NCI-H1694 (cell line): ENCODE measurements at places on chromosomes 7 and 10.

DNA sequence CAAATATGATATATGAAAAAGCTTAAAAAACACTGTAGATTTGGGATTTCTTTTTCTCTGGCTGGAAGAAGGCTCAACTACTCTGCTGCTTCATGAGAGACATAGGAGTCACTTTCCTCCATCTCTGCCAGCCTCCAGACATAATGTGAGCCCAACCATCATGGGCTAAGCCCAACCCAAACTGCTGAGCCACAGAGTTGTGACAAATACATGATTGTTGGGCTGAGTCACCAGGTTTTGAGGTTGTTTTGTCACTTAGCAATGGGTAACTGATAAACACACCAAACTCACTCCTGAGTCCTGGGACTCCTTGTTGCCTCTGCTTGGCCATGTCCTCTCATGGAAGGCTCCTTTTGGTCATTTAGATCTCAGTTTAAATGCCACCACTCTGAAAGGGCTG, 381.8 kb upstream of the FZD8 start:
- DNase-seq: no peak

GRCh38 chr7:98051118-98051744, 55.4 kb upstream of the LMTK2 start:
- DNase-seq: no peak

GRCh38 chr7:136533732-136534131, 334.7 kb upstream of the CHRM2 start:
- DNase-seq: no peak

DNA sequence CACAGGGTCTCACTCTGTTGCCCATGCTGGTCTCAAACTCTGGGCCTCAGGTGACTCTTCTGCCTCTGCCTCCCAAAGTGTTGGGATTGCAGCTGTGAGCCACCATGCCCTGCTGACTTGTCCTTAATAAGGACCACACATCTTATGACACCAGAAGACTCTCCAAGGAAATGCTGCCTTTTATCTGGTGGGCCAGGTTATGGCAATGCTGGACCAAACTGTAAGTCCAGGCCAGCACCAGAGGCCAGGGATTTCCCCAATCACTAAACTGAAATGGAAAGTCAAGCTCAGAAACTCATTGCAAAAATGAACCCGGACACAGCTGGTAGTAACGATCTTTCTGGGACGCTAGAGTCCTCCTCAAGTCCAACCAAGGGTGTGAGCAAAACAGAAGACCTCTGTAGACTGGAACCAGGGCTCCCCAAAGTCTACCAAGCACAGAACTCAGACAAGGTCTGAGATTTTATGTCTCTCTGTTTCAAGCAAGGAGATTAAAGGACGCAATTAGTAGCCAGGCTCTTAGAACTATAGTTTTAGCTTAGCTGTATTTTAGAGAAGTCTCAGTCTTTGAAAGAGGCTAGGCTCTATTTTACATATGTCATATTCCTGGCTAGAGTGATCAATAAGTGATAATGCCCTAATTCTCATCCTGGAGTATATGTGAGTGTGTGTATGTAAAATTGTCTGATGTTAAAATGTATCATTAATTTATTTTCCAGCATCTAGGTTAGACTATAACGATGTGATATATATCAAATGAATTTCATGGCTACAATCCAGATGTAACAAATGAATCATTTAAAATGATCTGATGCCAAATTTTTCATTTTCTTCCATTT, 74.0 kb upstream of the ITGB1 start:
- DNase-seq: no peak

DNA sequence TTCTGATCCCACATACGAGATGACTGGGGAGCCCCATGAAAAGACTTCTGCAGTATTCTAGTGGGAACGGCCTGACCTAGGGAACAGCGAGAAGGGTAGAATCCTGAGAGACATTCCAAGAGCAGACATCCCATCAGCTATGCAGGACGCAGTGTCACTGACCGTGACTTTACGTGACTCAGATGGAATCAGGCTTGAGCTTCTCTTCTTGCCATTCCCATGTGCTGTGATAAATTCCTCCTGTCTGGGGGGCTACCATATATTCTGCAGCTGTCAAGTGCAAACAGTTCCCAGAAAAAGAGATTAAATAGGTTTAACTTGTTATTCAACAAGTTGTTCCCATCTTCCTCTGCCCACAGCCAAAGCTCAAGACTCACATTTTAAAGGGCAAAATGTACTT, 73.1 kb upstream of the PDE1C start:
- no peak for DNase-seq

DNA sequence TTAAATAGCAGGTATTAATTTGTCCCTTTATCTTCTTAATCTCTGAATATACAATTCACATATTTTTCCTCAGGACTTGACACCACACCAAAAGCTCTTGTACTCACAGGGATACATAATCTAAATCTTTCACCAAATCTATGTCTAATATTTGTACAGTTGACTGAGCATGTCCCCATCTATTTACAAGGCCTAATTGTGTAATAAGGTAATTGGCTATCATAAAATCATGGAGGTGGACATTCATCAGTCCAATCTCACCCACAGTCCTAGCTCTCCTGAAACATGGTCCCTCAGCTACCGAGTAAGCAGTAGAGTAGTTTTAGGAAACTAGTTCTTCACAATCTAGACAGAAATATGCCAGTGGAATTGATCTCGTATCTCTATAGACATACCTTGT, 30.3 kb upstream of the EGFR start:
- no peak for DNase-seq

DNA sequence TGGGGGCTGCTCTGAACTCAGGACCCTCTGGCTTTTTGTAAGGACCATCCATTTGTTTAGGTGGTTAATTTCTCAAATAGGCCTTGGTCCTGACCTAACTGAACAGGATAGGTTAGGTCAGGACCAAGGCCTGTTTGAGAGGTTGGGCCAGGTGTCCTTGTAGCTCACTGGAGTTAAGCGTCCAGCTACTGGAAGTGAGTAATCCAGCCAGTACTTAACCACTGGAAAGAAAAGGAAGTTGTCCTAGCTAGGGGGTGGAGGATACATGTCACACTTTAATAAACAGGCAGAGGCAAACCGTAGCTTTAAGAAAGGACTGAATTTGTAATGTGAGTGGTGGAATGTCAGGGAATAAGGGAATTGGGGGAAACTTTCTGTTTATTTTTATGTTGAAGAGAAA, 96.0 kb downstream of the GPR85 start:
- DNase-seq: no peak

DNA sequence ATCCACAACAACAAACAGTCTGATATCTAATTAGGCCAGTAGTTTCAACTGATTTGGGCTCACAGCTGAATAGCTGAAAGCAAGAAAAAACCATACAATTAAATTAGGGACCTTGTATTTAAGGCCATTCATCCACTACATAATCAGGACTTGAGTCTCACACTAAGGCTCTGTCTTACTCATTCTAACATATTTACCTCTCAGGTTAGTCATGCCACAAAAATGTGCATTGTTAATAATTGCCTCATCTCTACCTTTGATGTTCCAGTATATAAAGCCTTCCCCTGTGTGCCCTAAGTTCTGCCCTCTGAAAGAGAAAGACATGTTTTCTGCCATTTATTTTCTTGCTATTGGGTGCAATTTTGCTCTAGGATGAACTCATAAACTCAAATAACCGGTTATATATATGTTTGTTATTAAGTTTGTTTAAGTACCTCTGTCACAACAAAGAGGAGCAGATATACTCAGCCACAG, 5.3 kb upstream of the C1GALT1 start:
- no peak for DNase-seq

DNA sequence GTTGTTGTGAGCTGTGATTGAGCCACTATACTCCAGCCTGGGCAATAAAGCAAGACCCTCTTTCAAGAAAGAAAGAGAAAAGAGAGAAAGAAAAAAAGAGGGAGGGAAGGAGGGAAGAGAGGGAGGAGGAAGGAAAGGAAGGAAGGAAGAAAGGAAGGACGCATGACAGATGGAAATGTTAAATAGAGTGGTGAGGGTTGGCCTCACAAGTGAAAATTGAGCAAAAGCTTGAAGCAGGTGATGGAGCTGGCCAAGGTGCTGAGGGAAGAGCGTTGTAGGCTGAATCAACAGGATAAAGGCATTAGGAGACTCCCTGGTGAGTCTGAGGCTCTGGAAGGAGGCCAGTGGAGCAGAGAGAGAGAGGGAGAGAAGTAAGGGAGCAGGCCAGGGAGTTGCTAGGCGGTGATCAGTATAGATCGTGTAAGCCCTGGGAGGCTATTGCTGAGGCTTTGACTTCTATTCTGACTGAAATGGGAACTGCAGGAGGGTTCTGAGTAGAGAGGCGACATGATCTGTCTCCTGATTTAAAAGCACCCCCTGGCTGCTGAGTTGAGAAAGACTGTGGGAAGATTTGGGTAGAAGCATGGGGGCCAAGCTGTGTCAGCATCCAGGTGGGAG, 26.5 kb upstream of the TMEM248 start:
- DNase-seq: no peak

- DNase-seq: no peak
Observed at GRCh38 chr10:75101416-75102251, 9.8 kb upstream of the SAMD8 start.

- DNase-seq: no peak
Observed at GRCh38 chr7:87445897-87446296, 29.6 kb downstream of the ABCB4 start.

GRCh38 chr7:131895541-131896164, 339.2 kb upstream of the PODXL start:
- DNase-seq: no peak

GRCh38 chr10:102133373-102134195, 744 bp downstream of the PPRC1 start:
- peak; percentile 23 for DNase-seq

DNA sequence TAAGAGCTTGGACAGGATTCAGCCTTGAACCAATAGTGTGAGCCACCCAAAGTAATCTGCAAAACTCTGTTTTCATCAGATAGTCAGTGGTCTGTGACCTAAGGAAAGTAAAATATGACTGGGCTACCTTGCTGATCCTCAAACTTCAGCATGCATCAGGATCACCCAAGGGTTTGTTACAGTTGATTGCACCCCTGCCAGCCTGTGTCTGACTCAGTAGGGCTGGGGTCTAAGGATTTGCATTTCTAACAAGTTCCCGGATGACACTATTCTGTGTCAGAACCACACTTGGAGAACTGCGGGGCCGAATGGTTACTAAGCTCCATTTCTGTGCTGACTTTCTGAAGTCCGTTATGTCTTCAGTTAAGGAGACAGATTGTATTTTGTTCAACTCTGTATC, 40.6 kb upstream of the TSPAN13 start:
- no peak for DNase-seq

- no peak for DNase-seq
Observed at GRCh38 chr10:120606051-120606764, 149.2 kb downstream of the PLPP4 start.

- no peak for DNase-seq
Observed at GRCh38 chr10:60334991-60335390, 54.7 kb downstream of the ANK3 start.

GRCh38 chr7:55576753-55577152, 4.5 kb upstream of the VOPP1 start:
- no peak for DNase-seq

DNA sequence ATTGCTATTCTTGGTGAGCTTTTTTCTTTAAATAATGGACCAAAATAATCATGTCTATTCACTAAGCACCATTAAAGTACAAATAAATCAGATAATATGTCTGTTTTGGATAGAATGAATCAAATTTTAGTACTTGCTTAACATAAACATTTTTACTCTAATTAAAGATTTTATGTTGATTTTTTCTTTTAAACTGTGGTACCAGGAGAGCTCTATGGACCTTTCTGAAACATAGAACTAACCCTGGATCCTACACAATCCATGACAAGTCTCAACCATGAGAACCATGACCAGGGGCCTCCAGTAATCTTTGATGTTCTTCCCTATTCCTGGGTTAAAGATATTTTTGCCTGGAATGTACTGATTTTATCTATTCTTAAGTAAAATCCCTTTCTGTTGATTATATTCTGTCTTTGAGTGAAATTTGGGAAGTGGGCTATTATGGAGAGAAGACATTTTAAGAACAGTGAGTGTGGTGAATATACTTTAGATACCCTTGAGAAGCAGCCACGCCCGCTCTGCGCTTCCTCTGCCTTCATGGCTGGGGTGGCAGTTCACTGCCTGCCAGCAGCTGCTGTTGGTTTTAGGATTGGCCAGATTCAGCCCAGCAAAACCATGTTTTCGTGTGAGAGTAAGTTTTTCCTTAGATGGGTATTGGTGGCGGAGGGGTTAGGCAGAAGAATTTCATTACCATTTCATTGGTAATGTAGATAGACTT, 42.2 kb upstream of the BHLHA15 start:
- DNase-seq: no peak
